Nucleus accumbens (tissue), 56 donors: ENCODE measurements at places on chromosomes 1 and 21.
A peak's percentile ranks its signal among the peaks of the same experiment; 100 is the strongest.

GRCh38 chr1:206682111-206682510 lies 2.6 kb upstream of the MAPKAPK2 start:
- no peak for DNase-seq

DNA sequence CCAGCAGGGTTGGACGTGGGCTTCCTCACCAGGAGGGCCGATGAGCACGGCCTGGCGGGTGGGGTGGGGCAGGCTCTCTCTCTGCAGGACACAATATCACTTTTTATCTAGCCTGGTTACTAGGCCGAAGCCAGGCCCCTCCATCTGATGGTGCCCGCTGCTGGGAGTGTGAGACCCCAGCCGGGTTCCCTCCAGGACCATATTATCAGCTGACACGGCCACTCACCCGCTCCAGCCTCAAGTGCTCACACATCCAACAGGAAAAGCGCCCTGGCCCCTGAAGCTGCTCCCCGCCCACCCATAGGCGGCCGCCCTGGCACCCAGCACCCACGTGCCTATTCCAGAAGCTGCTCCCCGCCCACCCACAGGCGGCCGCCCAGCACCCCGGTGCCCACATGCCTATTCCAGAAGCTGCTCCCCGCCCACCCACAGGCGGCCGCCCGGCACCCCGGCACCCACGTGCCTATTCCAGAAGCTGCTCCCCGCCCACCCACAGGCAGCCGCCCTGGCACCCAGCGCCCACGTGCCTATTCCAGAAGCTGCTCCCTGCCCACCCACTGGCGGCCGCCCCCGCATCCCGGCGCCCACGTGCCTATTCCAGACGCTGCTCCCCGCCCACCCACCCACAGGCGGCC lies 5.0 kb downstream of the SLC19A1 start:
- DNase-seq: no peak

DNA sequence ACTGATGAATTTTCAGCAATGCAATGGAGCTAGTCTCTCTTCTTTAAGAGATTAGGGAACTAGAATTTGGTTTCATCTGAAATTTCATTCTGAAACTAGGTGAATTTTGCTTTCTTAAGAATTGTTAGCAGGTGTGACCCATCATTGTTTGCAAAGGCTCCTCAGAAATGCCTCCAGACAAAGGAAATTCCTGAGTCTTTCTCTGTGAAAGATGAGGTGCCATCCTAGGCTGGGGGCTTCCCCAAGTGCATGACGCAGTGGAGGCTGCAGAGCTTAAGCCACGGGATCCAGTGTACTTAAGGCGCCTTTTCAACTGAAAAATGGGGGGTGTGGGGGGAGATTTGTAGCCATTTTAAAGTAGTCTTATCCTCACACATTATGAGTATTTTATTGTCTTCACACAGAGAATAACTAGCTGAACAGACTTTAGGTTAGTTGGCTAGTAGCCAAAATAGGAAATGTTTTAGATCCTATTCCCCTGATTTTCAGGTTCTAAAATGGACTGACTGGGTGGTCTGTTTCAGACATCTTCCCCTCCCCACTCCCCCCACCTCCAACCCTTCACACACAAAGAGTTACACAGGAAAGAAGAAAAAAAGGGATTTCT lies 202.0 kb downstream of the NFIA start:
- DNase-seq: no peak

DNA sequence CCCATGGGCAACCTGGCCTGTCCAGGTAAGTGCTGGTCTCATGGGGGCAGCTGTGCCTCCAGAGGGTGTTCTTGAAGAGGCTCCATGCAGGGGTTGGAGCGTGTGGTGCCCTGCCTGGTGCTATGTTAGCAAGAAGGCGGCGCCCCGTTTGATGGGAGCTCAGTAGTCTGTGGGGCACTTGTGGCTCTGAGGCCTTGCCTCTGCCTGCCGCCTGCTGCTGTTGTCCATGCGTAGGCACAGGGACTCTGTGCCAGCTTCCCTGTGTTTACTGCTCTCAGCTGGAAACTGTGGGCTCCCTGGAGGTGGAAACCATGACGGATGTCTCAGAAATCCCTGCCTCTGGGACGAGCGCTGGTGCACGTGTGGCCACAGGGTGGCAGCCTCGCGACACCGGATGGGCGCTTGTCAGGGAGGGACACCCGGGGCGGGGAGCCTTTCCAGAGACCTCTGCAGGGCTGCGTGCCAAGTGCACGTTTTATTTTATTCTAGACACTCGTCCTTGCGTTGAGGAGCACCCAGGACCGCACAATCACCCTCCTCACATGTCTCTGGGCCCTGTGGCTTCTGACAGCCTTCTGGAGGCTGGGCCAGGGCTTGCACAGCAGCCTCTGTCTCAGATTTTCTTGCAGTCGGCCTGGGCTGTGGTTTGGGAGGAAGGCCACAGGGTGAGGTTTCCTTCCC lies 27.1 kb downstream of the SNAP47 start:
- peak; percentile 84 for DNase-seq

DNA sequence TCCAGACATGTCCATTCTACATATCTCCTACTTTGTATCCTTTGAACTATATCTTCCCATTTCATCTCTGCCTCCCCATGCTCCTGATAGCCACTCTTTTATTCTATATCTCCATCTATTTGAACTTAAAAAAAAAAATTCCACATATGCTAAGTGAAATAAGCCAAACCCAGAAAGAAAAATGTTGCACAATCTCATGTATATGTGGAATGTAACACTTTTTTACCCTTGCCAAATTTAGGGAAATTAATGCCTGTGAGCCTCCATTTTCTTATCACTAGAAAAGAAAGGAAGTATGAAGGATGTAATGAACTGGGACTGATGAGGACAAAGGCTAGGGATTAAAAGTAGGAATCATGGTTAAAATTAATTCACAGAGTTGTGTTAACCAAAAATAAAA lies 53.5 kb downstream of the RGS13 start:
- no peak for DNase-seq

DNA sequence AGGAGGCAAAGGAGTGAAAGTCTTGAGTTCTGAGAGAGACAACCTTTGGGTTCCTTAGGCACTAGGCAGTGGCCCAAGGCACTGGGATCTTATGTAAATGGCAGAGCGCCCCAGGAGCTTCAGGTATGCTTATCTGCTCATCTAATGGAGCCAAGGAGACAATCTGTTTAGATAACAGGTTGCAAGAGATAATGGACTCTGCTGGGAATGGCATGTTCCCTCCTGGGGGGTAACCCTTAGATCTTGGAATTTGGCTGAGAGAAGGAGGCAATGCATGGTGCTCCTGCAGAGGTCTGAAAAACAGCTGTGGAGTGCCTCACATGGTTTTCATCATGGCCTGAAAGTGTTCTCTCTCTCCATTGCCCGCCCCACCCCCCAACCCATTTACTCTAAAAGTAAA lies 44.1 kb upstream of the WLS start:
- no peak for DNase-seq

DNA sequence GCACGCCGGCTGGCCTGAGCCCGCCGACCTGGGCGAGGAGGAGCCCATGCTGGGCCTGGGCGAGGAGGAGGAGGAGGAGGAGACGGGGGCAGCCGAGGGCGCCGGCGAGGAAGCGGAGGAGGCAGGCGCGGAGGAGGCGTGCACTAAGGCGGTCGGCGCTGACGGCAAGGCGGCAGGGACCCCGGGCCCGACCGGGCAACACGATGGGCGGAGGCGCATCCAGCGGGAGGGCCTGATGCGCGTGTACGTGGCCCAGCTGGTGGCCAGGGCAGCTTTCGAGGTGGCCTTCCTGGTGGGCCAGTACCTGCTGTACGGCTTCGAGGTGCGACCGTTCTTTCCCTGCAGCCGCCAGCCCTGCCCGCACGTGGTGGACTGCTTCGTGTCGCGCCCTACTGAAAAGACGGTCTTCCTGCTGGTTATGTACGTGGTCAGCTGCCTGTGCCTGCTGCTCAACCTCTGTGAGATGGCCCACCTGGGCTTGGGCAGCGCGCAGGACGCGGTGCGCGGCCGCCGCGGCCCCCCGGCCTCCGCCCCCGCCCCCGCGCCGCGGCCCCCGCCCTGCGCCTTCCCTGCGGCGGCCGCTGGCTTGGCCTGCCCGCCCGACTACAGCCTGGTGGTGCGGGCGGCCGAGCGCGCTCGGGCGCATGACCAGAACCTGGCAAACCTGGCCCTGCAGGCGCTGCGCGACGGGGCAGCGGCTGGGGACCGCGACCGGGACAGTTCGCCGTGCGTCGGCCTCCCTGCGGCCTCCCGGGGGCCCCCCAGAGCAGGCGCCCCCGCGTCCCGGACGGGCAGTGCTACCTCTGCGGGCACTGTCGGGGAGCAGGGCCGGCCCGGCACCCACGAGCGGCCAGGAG lies 7.2 kb upstream of the IBA57 start:
- DNase-seq: no peak

- no peak for DNase-seq
Measured at GRCh38 chr1:16050328-16050727, 6.7 kb downstream of the CLCNKB start.

- no peak for DNase-seq
Measured at GRCh38 chr1:196462086-196462485, 146.2 kb downstream of the KCNT2 start.

DNA sequence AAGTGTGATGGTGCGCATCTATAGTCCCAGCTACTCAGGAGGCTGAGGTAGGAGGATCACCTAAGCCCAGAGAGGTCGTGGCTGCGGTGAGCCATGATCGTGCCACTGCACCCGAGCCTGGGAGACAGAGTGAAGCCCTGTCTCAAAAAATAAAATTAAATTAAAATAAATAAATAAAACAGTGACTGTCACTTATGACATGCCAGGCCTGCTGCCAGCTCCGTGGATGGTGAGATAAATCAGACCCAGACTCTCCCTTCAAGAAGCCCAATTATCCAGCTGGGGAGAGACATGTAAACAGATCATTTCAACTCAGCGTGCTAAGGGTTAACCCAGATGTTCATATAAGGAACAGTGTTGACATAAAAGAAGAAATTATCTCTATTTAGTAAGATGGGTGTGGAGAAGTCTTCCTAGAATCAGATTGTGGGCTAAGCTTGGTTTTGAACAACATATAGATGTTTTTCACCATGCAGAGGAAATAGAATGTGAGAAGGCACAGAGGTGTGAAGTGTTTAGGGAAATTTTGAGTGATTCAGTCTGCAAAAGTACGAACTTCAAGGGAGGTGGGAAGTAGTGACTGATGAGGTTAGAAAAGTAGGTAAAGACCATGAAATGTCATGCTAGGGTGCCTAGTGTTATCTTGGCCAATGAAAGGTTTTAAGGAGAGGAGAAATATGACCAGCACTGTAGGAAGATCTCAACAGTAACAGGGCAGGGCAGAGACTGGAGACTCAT lies 18.3 kb downstream of the YARS1 start:
- no peak for DNase-seq

GRCh38 chr1:234839663-234840062 lies 229.7 kb upstream of the IRF2BP2 start:
- DNase-seq: no peak

DNA sequence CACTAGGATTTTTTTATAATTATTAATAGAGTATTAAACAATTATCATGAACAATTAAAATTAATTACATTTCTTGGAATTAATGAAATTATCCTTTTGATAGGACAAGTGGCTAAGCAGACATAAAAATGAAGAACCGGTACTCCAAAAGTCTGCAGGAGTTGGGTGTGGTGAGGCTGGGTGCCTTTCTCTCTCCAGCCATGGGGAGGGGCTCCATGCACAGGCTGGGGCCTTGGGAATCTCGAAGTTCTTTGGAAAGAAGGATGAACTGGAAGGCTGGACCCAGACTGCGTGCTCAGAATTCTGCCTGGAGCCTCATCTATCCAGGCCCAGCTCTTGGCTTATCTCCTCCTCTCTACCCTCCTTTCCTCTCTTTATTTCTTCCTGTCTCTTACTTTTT lies 94.1 kb downstream of the ACTL8 start:
- DNase-seq: no peak
